ENCODE measurements at places on chromosomes 5 and 9. TPM values are rescaled to one million over a fixed set of nuclear protein-coding genes. Genes with fewer than 3 reads are reported as not detected.

DNA sequence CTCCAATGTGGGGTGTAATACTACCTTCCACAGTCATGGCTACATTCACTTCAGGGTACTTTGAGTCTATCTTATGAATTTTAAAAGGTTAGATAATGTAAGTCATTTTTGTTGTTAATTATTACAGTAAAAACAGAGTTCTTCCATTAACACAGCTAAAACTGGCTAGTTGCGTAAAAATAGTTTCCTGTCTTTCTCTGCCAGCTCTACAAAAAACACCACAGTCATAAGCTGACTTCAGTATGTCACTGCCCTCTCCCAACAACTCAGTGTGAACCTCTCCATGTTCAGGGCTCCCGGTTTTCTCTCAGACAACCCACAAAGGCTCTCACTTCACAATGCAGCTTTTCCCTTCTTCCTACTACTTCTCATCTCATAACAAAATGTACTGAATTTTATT is 84.8 kb upstream of the ITGA1 start:
- no peak for DNase-seq

GRCh38 chr5:74633695-74634094 is 6.8 kb downstream of the ENC1 start:
- no peak for DNase-seq

DNA sequence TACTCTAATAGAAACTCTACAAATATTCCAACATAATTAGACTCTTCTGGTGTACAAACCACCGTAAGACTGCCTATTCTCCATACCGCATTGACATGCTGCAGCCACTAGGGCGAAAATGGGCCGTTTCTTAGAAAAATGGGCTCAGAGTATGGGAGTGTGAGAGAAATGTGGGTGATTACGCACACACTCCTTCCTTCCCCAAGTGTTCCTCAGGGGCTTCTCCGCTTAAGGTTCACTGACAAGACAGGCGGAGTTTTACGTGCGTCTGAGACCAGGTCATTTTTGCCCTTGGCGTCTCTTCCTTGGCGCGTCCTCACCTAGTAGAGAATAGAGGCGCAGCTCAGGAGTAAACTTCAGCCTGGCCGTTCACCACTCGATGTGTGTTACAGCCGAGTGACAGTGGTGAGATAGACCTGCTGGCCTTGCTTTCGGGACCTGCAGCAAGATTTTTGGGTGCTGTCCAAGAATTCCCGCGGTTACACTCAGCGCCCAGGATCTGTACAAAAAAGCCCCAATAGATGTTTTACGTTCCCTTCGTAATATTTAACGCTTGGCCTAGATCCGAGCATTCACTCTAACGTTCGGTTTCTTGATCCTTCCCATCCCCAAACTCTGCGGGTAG is 1.8 kb upstream of the NTRK2 start:
- no peak for DNase-seq

Gene C1QTNF3
- 1.0 TPM for polyA plus RNA-seq

Measured in H1 (cell line).